ENCODE measurements at places on chromosomes 5 and 9.

DNA sequence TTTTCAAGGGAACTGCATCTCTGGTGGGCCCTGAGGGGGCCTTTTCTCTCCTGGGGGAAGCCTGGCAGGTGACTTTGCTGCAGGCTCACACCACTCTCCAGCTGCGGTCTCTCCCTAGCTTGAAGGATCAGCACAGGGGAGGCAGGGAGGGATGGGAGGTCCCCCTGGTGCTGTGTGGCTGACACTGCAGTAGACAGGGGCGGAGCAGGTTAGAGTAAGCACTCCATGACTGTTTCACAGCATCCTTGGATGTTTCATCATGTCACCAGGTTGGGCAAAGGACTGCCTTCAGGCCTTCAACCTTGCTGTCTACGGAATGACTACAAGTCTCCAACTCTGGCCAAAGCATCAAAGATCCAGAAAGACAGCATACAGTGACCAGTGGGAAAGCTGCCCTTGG is 470.7 kb downstream of the CDK5RAP2 start:
- DNase-seq = no peak

DNA sequence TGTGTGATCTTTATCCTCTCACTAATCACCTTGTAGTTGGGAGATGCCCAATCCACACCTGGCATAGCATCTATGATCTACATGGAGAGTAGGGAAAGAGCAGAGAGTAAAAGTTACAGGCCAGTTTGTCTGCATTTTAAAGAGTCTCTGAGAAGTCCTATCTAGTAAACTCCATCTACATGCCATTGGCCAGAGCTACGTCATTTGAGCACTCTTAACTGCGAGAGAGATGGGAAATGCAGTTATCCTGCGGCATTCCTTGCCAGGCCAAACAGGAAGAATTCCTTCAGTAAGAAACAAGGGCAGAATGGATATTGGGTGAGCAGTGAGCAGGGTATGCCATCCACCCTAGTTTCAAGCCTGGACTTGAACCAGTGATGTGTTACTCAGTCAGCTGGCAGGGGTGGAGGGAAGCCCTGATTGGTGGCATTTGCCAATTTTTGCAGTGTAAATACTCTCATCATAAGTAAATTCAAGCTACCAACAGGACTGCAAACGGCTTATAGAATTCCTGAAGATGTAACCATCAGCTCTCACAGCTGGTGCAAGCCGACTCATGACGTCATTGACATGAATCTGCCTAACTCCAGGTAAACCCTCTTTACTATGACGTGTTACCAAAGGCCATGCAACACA is 156.8 kb upstream of the MSX2 start:
- no peak for DNase-seq

- no peak for DNase-seq
These were observed 32.9 kb upstream of the PDE8B start for GRCh38 chr5:77177576-77177975.

DNA sequence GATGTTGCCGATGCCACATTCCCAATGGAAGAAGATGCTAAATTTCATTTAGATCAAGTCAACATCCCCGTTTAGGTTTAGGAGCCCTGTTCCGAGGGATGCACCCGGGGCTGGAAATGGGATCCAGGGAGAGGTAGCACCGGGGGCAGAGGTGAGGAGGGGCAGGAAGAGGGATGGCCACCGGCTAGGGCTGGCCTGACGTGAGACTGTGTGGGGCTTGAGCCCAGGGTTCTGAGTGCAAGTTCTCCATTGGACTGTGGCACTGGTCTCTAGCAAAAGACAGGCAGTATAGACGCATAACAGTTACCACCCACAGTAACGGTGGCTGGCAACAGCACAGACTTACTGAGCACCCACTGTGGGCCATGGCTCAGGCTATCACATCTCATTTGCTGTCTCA is 209.0 kb upstream of the MVB12B start:
- DNase-seq = no peak

DNA sequence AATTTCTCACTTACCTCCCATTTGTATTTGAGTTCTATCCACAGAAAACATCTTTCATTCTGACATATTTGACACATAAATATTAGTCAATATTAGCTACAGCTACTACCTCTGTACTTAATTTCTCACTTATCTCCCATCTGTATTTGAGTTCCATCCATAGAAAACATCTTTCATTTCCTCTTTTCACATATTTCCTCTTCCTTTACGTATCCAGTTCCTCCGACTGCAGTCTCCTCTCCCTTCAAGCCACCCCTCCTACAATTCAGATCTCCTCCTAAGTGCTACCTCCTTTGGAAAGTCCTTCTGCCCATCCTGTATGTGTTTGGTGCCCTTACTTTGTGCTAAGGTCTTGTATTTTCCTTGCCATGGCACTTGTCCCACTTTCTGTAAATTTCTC is 1.6 kb downstream of the SREK1IP1 start:
- no peak for DNase-seq

Data from B cell (primary cell).